ENCODE measurements at places on chromosomes 13 and 19. TPM values are rescaled to one million over a fixed set of nuclear protein-coding genes. Genes with fewer than 3 reads are reported as not detected.

Gene GDF15
- total RNA-seq, result 10.3 TPM

Gene CTU1
- total RNA-seq, result 2.2 TPM

Gene PPP1R13L
- total RNA-seq, result 3.0 TPM

Gene ZNF835
- total RNA-seq, result not detected

- no peak for DNase-seq
These were observed 62.3 kb downstream of the CCDC70 start for GRCh38 chr13:51923983-51924539.

GRCh38 chr13:87498681-87499080, 172.5 kb upstream of the SLITRK5 start:
- DNase-seq, result peak; percentile 0

GRCh38 chr13:33204130-33204927, 81.2 kb downstream of the STARD13 start:
- peak; percentile 90 for DNase-seq

GRCh38 chr13:73954808-73955207, 179.4 kb downstream of the KLF12 start:
- no peak for DNase-seq

GRCh38 chr19:6590827-6591319, at the start of gene CD70:
Gene CD70, minus strand, starts transcription at chr19:6591150. Its CDS starts 148 bp downstream, at chr19:6591002.
- no peak for DNase-seq

- peak; percentile 41 for DNase-seq
These were observed 329.7 kb downstream of the UQCRFS1 start for GRCh38 chr19:28883241-28883693.

GRCh38 chr19:33216198-33216830, 9.3 kb downstream of the SLC7A10 start:
- DNase-seq, result no peak
